BE2C (cell line): ENCODE measurements at places on chromosomes 4 and X.

- DNase-seq, result no peak
Measured at GRCh38 chrX:150146271-150146896, 208.1 kb upstream of the EOLA2 start.

DNA sequence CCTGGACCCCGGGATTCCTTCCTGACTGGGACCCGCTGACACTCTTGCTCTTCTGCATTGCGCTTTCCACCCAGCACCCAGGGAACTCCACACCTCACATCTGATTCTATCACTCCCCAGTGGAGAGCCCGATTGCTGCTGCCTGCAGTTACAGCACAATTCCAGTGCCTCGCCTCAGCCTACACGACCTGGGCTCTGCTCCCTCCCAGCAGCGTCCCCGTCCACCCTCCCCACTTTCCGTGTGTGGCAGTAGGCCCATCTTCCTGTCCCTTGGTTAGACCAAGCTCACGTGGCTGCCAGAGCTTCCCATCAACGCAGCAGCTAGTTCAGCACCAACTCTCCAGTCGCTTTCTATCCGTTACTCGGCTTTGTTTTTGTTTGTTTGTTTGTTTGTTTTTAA is 66.6 kb upstream of the SORBS2 start:
- no peak for DNase-seq

GRCh38 chr4:36141186-36141585 is 103.1 kb downstream of the ARAP2 start:
- no peak for DNase-seq

GRCh38 chr4:122065149-122065548 is 87.0 kb upstream of the BLTP1 start:
- no peak for DNase-seq

GRCh38 chr4:22077571-22077970 is 129.0 kb upstream of the KCNIP4 start:
- DNase-seq, result no peak

DNA sequence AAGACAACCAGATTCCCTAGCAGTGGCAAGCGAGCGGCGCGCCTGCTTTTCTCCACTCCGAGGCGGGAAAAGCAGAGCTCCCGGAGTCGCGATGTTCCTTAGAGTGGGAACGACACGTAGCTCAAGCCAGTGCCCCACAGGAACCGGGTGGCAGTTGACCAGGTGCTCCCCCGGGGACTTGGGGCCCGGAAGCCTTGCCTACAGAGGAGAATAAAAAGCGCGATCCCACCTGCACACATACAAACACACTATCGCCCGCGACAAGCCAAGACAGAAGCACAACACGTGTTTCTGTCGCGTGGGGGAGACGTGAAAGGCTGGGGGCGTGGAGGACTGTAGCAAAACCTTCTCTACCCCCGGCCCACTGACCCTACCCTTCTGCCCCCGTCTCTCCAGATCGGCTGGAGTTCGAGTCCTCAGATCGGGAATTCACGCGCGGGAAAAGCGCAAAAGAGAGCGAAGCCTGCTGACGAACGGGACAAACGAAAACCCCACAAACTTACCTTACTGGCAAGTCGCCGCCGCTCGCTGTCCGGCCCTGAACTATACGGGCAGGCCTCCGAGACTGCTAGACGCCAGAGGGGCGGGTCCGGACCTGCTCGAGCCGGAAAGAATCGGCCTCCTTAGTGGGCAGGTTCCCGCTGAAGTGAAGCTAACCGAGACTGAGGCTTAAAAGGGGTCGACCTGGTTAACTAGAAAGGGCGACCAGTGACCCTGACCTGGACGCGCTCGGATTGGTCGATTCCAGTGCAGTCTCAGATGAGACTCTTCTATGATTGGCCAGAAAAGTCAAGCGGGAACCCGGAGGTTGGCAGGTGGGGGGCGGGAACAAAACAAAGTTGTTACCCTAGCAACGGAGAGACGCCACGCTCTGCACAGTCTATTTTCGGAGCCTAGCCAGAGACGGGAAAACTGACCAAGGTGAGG is at the start of the genes DNAAF6 and NUP62CL:
Gene DNAAF6, plus strand, starts transcription at position 842 of the 927 bp plus-strand sequence. CDS start 6,265 bp downstream, outside the sequence.
Gene NUP62CL, minus strand, starts transcription at position 664 of the 927 bp plus-strand sequence. CDS start 31,287 bp downstream, outside the sequence.
- peak; percentile 69 for DNase-seq

DNA sequence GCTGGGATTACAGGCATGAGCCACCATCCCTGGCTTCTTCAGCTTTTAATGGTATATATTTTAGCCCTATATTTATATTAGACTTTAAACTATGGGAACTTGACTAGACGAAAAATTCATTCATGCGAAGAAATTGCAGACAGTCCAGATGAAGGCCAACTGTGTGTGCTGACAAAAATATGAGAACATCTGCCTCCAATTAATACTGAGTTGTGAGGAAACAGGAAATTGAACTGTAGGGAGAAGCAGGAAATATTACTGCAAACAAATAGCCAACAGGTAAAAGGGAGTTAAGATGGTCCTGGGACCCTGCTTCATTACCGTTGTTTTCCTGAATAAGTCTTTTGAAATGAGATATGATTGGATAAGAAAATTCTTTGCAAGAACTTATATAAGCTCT is 26.3 kb downstream of the MGARP start:
- no peak for DNase-seq

GRCh38 chr4:114870987-114871386 is 242.4 kb downstream of the NDST4 start:
- no peak for DNase-seq

GRCh38 chr4:182231496-182231895 is 11.7 kb upstream of the TENM3 start:
- no peak for DNase-seq

GRCh38 chr4:14083150-14083549 is 455.6 kb upstream of the BOD1L1 start:
- no peak for DNase-seq

DNA sequence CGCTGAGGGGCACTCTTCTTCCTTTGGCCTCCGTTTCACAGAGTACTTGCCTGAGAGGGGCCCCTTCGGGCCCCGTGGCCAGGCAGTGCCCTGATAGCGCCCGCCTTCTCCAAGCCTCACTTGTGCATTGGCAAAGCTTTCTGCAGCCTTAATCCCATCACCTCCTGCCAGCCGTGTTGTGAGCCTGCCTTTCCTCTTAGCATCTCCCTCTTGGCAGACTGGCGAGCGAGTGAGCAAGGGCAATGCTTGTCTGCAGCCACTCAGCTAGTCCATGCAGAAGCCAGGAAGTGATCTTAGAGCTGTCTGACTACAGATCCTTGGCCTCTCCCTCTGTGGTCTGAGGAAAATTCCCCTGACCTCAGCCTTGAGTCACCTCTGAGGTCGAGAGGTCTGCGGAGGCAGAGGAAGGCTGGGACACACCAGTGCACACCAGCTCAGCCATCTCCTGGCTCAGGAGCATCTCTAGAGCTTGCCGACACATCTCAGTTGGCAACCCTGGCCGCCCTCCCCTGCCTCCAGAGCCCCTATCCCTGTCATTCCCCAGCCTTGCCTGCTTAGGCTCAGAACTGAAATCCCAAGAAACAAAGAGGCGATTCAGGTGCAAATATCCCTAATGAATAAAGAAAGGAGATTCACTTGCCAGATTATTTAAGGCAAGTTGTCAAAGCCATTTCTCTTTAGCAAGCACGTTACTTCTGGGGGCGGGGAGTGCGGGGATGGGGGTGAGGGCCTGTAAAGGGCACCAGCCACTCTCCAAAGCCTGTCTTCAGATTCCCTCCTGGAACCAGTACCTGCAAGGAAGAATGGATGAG is 143.5 kb upstream of the MAMLD1 start:
- no peak for DNase-seq

- DNase-seq, result no peak
Measured at GRCh38 chrX:36407836-36408235, 488.3 kb downstream of the CFAP47 start.

- DNase-seq, result no peak
Measured at GRCh38 chr4:66741081-66741480, 804.2 kb downstream of the CENPC start.

- DNase-seq, result no peak
Measured at GRCh38 chr4:182255441-182256190, 12.4 kb downstream of the TENM3 start.

DNA sequence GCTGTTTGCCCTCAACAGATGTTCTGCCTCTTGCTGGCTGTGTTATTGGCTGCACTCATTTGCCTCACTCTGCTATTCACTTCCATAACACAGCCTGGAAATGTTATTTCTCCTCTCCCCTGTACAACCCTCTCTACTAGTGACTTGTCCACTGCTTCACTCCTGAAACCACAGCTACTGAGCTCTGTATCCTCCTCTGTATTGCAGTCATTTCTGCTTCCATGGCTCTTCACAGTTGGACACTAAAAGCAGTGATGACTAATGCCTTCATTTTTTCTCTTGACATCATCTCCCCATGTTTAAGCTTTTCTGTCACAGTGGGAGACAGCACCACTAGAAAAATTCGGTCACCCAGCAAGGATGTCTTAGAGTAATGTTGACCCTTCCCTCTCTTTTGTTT is 123.0 kb upstream of the PPP1R2C start:
- DNase-seq, result no peak

GRCh38 chr4:15744016-15744545 is 34.0 kb upstream of the CD38 start:
- no peak for DNase-seq

- DNase-seq, result no peak
Measured at GRCh38 chrX:68731254-68731653, 83.8 kb downstream of the STARD8 start.

DNA sequence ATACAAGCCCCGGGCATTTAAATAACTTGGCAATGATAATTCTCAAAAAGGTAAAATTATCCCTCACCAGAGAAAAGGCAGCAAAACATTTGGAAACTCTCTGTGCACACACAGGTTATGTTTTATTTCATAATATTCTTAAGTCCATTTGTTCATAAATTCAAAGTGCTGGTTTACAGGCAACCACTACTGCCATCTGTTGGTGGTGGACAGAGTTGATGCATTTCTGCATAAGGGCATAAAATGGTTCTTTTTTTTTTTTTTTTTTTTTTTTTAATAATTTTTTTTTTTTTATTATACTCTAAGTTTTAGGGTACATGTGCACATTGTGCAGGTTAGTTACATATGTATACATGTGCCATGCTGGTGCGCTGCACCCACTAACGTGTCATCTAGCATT is 31.5 kb upstream of the IL21 start:
- peak; percentile 24 for DNase-seq

GRCh38 chr4:91754716-91755115 is 549.0 kb upstream of the GRID2 start:
- no peak for DNase-seq

DNA sequence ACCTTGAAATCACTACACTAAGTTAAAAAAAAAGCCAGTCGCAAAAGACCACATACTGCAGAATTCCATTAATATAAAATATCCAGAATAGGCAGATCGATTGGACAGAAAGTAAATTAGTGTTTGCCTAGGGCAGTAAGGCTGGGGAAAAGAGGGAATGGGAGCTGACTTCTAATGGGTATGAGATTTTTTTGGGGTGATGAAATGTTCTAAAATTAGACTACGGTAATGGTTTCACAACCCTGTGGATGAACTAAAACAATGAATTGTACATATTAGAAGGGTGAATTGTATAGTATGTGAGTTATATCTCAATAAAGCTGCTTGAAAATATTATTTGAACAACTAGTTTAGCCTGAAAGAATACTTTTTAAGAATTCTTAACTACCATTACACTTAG is 6.7 kb upstream of the GPRIN3 start:
- DNase-seq, result no peak

- no peak for DNase-seq
Measured at GRCh38 chr4:53986062-53986461, 78.3 kb downstream of the CHIC2 start.

- no peak for DNase-seq
Measured at GRCh38 chrX:39550795-39551361, 546.9 kb downstream of the BCOR start.

- no peak for DNase-seq
Measured at GRCh38 chr4:79043138-79043537, 103.9 kb upstream of the PAQR3 start.

DNA sequence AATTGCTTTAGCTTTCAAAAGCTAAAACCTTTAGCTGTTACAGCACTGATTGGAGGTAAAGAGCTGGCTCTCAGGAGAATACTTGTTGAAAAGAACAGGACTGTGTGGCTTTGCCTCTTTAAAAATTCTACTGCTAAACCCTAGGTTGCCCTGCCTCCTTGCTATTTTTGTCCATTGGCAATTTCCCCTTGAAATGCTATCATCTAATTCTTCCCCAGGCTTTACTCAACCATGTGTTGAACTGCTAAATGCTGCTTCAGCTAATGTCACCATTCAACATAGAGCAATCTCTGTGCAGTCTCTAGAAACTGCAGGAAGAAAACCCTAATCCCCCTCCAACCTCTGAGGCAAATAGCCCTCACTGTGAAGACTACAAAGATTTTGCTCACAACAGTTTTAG is 203.7 kb upstream of the ARX start:
- no peak for DNase-seq

GRCh38 chrX:20132666-20133065 is 9.0 kb downstream of the EIF1AX start:
- no peak for DNase-seq

DNA sequence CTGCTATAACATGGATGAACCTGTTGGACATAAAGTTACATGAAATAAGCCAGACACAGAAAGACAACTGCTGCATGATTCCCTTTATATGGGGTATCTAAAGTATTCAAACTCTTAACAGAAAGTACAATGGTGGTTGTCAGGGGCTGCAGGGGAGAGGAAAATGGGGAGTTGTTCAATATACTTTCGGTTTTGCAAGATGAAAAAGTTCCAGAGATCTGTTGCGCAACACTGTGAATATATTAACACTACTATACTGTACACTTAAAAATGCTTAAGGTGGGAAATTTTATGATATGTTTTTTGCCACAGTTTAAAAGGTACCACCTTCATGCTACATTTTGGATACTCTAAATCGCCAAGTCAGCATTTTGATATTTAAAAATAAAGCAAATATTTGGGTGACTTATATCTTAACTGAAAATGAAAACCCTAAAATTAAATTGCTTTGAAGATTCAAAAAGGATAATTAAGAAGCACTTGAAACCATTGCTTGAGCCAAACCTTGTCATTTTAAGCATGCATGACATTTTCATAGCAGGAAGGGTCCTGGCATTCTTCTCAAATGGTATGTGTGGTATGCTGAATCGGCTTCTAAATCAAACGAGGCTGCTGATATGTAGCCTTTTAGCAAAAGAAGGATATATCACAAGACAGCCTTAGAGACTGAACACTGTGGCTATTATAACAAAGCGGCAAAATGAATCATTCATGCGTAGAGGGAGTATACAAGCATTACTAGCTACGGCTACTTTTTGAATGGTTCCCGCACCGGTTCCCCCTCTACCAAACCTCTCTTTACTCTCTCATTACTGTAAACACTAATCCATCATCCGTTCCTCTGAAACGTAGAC is 607.1 kb upstream of the DIPK2B start:
- DNase-seq, result no peak

GRCh38 chr4:118557298-118557851 is 127.8 kb upstream of the METTL14 start:
- DNase-seq, result no peak

GRCh38 chr4:56704089-56704871 is 23.2 kb upstream of the HOPX start:
- no peak for DNase-seq

GRCh38 chr4:140130677-140131076 is 23.3 kb downstream of the MAML3 start:
- no peak for DNase-seq

DNA sequence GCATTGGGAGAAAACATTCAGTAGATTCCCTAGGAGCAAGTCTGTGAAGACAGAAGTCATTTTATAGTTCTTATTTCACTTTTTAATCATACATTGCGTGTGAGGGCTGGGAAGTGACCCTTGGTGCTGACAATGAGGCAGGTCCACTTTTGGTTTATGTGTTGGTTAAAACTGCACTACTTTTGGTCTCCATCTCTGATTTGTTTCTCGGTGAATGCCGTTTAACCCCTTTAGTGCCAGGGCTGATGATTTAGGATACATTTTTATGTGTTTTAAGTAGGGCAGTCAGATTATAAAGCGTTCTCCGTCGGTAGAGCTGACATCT is 110.4 kb downstream of the AFF1 start:
- DNase-seq, result no peak
